ENCODE measurements at places on chromosomes 16 and 17. TPM values are rescaled to one million over a fixed set of nuclear protein-coding genes. Genes with fewer than 3 reads are reported as not detected.

DNA sequence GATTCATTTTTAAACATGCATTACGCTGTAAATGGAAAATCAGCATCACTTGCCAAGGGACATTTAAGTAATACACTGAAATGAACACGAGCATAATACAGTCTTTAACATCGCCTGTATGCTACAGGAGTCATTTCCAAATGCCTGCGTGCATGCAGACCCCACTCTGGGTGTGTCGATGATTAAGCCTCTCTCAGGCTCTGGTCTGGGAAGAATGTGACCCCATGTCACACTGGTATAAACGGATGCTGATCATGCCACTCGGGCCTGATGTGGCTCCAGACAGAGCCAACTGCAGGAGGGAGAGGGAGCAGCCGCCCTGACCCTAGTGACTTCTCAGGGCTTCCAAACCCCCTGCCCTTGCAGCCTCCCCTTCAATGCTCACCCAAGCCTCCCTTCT lies 10.8 kb downstream of the EMP2 start:
- no peak for DNase-seq

- DNase-seq: no peak
Measured at GRCh38 chr16:6341981-6342380, 990.7 kb upstream of the RBFOX1 start.

DNA sequence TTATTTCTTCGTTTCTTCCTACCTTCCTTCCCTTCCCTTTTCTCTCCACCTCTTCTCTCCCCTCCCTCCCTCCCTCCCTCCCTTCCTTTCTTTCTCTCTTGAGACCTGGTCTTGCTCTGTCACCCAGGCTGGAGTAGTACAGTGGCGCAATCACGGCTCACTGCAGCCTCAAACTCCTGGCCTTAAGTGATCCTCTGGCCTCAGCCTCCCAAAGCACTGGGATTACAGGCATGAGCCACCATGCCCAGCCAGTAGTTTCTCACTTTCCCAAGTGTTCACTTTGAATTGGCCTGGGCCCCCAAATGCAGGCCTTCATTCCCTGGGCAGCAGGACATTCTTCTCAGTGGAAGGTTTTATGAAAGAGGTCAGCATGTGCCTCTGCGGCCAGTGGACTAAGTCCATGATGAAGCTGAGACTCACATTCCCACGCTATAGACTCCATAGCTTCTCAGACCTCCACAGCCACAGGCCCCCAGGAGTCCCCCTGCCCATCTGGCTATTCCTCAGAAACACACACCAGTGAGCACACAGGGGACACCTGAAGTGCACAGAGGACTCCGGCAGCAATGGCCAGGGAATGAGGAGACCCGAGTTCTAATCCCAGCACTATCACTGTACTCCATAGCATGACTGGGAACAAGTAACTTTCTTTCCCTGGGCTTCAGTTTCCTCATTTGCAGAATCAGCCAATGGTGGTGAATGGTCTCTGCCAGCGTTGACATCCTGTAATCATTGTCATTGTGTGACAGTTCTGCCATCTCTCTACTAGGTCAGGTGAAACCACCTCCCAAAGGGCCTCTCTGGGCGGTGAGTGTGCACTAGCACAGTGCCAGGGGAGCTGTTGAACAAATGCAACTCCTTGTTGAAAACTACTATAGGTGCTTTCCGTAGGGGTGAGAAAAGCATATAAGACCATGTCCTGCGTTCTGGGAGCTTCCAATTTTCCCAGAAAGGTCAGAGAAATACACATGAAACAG lies 69.2 kb upstream of the TBX2 start:
- DNase-seq: no peak

DNA sequence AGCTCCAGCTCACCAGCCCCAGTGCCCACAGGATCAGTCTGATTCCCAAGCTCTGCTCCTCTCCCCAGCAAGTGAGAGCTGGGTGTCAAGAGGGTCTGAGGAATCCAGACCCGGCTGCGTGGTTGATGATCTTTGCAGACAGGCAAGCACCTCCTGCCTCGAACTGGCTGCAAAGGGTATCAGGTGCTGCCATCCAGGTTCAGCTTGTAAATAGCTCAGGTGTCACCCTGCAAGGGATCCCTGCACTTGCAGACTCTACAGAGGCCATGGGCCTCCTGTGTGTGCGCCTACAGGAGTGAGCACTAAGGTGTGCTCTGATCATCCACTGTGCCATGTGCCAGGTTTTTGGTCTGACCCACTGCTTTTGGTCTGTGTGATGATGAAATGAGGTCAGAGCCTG lies 16.2 kb downstream of the DEXI start:
- no peak for DNase-seq

- DNase-seq: no peak
Measured at GRCh38 chr16:89861648-89862047, 11.7 kb upstream of the TCF25 start.

GRCh38 chr16:86549076-86549892 lies 5.8 kb downstream of the MTHFSD start:
- no peak for DNase-seq

Gene SOX9
- total RNA-seq: not detected

Gene TBC1D3
- total RNA-seq: not detected

Gene KRT12
- not detected for total RNA-seq

Gene KRT16
- not detected for total RNA-seq

Gene RASL10B
- under 0.01 TPM for total RNA-seq

Gene CES5A
- total RNA-seq: not detected
